ENCODE measurements at places on chromosomes 4 and X. TPM values are rescaled to one million over a fixed set of nuclear protein-coding genes. Genes with fewer than 3 reads are reported as not detected.

CT45A10 gene
- not detected for total RNA-seq

DNA sequence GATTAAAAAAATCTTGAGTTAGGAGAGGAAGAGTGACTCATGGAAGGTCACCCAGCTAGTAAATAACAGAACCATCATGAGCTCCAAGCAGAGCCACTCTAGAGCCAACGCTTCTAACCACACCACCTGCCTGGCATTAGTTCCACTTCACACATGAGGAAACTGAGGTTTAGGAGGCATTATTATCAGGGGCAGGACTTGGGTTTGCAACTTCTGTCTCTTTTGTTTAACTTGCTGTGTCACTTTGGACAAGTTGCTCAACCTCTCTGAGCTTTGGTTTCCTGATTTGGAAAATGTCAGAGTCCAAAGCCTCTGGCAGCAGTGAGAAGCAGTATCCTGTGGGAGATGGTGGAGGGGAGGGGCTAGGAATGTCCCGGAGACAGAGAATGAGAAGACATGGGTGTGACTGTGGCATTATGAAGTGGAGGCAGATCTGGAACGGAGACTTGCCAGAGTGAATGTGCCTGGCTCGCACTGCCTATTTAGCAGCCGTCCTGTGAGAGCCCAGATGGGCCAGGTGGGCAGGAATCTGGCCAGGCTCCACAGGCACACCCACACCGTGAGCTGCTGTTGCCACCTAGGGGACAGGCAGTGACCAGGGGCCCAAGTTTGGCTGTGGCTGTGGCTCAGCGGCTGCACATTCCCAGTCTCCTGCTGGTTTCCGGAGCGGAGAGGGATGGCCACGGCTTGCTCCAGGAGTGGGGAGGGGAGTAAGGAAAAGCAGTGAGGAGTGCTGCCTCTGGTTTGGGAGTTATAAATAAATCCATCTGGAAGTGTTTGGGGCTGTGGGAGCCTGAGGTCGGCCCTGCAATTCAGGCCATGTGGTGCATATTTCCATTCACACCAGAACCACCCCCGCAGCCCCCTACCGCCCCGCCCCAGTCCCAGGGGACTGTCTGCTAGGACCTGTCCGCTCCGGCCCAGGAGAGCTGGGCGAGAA, 93.4 kb downstream of the NHSL2 start:
- no peak for DNase-seq

DNA sequence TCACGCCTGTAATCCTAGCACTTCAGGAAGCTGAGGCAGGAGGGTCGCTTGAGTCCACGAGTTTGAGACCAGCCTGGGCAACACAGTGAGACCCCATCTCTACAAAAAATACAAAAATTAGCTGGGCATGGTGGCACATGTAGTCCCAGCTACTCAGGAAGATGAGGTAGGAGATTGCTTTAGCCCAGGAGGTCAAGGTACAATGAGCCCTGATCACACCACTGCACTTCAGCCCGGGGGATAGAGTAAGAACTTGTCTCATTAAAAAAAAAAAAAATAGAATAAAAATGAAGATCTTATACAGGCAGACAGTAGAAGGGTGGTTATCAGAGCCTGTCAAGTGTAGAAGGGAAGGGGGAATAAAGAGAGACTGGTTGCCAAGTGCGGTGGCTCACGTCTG, 116.9 kb downstream of the PDS5A start:
- no peak for DNase-seq

GRCh38 chr4:154877110-154877760, 96.2 kb downstream of the RBM46 start:
- no peak for DNase-seq

DNA sequence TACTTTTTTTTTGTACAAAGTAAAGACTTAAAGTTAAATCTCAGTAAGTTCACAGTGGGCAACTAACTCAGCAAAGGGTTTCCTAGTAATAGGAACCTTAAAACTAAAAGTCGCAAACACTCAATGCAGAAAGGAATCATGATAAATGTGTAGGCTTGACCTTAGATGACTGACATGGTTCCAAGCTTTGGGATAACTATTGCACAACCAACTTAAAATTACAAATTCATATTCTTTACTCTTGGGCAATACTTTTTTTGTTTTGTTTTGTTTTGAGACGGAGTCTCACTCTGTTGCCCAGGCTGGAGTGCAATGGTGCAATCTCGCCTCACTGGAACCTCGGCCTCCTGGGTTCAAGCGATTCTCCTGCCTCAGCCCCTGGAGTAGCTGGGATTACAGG, 8.2 kb downstream of the ELOVL6 start:
- no peak for DNase-seq

GRCh38 chrX:1754077-1754476, 139.2 kb downstream of the ASMT start:
- no peak for DNase-seq

- no peak for DNase-seq
Measured at GRCh38 chr4:44016570-44017421, 431.8 kb downstream of the KCTD8 start.

Data from thymus (tissue), 14 donors.